Ureter (tissue), 1 donor: ENCODE measurements at places on chromosomes 4 and X. TPM values are rescaled to one million over a fixed set of nuclear protein-coding genes. Genes with fewer than 3 reads are reported as not detected.

- DNase-seq, result no peak
These were observed 37.4 kb downstream of the CCKAR start for GRCh38 chr4:26452565-26453531.

DNA sequence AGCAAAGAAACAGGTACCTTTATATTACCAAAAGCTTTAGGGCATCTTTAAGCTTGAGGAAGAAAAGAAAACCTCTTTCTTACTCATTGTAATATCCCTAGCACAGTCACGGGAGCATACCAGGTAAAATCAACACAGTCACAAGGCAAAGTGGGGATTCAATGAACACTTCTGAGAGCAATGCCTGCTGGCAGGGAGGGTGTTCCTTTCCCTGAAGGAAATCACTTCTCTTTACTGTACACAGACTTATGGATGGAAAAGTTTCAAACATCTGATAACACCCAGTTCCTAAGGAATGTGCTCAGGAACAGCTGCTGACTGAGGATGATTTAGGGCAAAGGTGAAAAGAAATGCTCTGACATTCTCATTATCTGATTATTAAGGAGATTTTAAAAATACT lies 94.8 kb downstream of the MAML3 start:
- no peak for DNase-seq

- DNase-seq, result no peak
These were observed 45.6 kb downstream of the PDHA1 start for GRCh38 chrX:19389227-19389845.

DNA sequence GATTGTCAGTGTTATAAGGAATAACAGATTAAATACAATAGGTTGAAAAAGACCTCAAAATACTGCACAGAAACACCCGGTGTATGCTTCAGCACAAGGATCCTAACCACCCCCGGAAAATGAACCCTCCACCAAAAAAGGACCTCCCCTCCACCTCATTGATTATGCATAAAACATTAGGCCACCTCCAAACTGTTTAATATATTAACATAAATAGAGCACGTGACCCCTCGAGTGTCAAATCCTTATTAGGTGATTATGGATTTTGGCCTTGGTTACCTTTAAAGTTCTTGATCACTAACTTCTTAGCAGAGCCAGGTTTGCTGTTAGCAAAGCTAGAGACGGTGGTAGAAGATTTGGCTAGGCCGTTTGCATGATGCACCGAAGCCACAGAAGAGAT lies 958 bp downstream of the CUL4B start:
- no peak for DNase-seq

- DNase-seq, result no peak
These were observed 145.1 kb downstream of the COL4A5 start for GRCh38 chrX:108584617-108585211.

- no peak for DNase-seq
These were observed 135.8 kb downstream of the IL15 start for GRCh38 chr4:141771889-141772830.

Gene AVPR2
- 2.3 TPM for total RNA-seq

Gene SMIM10L2A
- 1.1 TPM for total RNA-seq

Gene CCKAR
- total RNA-seq, result not detected
